Stimulated activated CD8-positive, alpha-beta memory T cell treated with anti-CD3 and anti-CD28 coated beads, Interleukin-15, amount 100 ng/mL, for 4 hours (primary cell): ENCODE measurements at places on chromosomes 6 and 20.

DNA sequence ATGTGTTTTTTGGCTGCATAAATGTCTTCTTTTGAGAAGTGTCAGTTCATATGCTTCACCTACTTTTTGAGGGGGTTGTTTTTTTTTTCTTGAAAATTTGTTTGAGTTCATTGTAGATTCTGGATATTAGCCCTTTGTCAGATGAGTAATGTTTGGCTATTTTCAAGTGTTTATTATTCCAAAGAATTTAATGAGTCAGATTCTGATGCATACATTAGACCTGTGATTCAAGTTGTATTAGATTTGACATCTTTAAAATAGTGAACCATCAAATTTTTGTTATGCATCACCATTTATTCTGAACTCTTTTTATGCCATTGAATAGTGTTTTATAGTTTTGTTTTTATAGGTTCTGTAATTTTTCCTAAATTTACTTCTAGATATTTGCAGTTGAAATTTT lies 319.3 kb downstream of the PKHD1 start:
- no peak for DNase-seq

DNA sequence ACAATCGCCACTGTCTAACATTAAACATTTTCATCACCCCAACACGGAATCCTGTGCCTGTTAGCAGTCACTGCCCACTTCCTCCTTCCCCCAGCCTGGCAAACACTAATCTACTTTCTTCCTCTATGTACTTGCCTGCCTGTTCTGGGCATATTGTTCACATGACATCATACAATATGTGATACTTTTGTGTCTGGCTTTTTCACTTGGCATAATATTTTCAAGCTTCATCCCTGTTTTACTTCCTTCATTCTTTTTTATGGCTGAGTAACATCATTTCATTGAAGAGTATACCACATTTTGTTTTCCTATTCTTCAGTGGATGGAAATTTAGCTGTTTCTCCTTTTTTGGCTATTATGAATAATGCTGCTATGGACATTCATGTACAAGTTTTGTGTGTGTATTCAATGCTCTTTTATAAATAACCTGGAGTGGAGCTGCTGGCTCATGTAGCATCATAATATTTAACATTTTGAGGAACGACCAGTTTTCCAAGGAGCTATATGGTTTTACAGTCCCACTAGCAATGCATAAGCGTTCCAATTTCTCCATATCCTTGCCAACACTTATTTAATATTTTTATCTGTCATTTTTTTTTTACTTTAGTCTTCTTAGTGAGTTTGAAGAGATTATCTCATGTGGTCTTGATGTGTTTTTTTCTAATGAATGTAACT lies 360.1 kb downstream of the HDGFL1 start:
- no peak for DNase-seq

DNA sequence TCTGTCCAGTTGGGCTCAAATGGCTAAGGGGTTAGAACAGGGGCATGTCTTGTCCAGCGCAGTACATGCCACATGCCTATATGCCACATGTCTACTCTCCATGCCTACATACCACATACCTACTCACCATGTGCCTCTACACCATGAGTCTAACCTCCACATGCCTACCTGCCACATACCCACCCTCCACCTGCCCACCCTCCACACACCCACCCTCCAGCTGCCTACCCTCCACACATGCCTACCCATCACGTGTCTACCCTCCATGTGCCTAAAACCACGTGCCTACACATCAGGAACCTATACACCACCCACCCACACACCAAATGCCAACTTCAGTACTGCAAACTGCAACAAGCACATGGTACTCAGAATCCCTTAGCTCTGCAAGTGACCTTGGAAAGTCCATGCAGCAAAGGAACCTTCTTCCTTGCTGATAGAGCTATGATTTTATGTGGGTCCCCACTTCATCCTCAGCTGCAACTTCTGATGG lies 113.0 kb upstream of the CST7 start:
- no peak for DNase-seq

DNA sequence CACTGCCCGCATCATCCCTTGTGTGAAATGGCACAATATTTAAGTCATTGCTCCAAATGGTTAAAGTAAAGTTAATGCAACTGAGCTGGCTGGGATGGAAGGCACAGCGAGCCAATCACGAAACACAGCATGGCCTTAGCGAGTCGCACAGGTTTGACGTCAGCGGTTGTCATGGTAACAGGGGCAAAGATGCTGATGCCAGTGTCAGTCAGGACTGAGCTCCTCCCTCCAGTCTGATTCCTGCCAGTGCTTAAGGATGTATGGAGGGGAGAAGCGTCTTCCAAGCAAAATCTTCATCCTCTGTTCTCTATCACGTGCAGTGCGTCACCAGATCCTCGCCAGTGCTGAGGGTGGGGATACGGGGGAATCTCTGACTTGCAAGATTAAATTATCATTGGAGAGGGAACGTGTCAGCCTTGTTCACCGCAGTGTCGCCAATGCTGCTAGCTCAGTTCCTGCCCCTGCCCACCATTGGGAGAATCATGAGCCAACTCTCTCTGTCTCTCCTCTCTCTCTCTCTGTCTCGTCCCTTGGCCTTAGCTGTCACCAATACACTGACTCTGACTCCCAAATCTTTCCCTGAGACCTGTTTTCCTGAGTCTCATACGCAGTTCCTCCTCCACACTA lies 24.5 kb downstream of the TSPYL4 start:
- no peak for DNase-seq

- DNase-seq = no peak
Observed at GRCh38 chr6:167094436-167094819, 28.5 kb upstream of the CCR6 start.

- no peak for DNase-seq
Observed at GRCh38 chr6:136737871-136738691, 54.2 kb downstream of the MAP3K5 start.

DNA sequence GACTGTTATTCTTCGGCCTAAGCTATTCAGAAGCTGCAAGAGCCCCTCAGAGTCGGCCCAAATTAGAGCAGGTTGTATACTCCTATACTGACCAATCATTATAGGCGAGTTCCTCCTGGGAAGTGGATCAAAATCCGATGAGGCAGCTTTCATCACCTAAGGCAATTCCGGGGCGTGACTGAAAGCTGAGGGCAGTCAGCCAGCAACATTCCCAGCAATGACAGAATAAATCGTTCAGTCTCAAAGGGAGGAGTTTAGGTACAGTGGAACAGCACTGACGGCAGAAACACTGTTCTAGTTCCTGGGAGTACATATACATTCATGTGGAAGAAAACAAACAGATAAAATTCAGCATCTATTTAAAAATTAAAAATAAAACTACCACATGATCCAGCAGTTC lies 10.8 kb downstream of the HLA-DQB2 start:
- no peak for DNase-seq

GRCh38 chr6:17086469-17086868 lies 15.4 kb upstream of the STMND1 start:
- no peak for DNase-seq

DNA sequence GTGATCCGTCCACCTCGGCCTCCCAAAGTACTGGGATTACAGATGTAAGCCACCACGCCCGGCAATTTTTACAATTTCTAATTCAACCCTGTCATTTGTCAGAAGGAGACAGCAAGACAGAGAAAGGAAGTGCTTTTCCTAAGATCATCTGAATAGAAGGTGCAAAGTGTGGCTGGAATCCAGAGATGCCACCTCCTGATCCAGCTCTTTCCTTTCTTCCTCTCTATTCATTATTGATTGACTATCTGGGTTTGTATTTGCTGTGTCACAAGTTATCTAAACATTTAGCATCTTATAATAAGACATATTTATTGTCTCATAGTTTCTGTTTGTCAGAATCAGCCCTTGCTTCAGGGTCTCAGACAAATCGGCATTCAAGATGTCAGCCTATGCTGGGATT lies 217.7 kb downstream of the BCAS1 start:
- DNase-seq = no peak

- no peak for DNase-seq
Observed at GRCh38 chr6:29590218-29590808, 5.4 kb downstream of the OR2H2 start.

DNA sequence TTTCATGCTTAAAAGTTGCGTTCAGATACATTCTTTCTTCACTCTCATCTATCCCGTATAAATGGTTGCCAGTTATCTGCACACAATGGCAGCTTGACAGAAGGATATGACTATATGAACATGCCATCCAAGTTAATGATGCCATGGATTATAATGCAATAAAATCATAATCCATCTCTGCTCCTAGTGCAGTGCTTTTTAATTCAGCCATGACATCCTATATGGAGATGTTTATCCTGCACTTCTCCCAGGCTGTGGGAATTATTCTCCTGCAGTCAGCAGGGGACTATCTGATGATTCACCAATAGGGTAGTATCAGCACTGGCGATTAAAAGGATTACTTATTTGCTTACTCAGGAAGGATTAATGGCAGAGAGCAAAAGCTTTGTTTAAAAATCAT lies 273.8 kb downstream of the SAMD5 start:
- no peak for DNase-seq

DNA sequence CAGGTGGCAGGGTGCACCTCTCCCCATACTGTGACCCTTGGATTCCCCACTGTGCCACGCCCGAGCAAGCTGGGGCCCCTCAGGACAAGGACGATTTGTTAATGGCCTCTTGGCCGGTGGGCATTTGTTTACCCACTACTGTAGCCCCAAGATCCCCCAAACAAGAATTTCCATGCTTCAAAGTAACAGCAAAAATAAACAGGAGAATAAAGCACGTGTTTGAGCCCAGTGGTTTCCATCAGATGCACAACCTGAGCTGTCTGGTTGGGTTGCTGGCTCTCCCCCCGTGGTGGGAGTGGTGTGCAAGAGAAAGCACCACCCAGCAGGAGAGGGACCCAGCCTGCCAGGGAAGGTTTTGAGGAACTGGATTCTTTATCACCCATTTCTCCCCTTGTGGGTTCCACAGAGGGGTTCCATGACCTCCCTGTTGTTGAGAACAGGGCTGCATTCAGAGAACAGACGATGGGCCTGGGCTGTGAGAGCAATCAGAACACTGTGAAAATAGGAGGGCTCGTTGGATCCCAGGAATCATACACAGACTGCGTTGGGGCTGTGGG lies 4.8 kb downstream of the CD93 start:
- DNase-seq = no peak

DNA sequence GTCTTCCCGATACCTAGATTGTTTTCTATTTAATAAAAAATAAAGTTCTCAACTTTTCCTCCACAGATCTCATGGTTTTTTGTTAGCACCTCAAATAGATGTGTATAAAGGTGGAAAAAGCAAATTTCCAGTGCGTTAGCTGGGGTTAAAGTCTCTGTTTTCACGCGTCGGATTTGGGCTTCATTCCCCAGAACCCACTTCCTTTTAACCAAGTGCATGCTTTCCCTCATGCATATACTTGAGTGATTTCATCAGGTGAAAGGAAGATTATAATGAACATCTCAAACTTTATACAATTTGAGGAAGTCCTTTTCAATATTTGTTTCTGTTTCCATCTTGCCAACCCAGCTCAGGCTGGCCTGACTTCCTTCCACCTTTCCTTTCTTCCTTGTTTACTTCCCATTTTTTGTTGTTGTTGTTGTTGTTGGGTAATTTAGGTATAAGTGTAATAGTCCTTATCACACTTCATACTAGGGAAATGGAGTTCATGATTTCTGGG lies 43.9 kb upstream of the GGTLC1 start:
- DNase-seq = no peak

- no peak for DNase-seq
Observed at GRCh38 chr6:6749702-6750491, 161.4 kb downstream of the LY86 start.

DNA sequence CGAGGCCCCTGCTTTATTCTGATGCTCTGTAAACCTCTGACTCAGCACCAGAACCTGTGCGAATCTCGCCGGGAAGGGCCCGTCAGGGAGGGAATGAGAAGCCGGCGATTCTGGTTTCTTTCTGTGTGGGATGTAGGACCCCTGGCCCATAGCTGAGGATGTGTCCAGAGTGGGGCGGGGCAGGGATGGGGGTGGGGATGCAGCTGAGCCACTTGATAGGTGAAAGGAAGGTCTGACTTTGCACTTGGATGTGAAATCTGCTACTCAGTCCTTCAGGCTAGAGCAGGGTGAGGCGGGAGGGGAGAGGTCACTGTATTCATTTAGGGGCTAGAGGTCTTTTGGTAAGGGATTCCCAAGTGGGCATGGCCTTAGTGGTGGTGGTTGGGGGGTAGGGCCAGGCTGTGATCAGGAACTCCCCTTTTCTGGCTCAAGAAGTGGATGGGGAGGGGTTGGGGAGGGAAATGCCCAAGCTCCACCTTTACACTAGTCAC lies 2.3 kb downstream of the TOX2 start:
- DNase-seq = no peak

DNA sequence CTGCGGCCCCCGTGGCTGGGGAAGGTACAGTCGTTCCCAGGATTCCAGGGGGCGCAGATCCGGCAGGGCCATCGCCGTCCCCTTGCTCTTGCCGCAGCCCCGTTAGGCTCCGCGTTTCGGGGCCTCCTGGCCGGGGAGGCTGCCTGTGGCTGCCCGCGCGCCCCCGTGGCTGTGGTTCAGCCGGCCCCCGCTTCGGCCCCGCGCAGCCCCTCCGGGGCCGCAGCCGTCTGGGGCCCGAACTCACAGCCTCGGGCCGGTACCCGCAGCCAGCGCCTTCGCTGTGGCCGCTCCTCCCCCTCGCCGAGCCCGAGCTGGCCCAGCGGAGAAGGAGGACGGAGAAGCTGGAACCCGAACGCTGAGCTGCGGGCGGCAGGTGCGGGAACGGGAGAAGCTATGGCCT lies 1826.9 kb upstream of the DEFB115 start:
- no peak for DNase-seq

- DNase-seq = no peak
Observed at GRCh38 chr20:34600892-34601653, 42.6 kb downstream of the MAP1LC3A start.

- DNase-seq = no peak
Observed at GRCh38 chr6:27592481-27593199, 119.7 kb upstream of the ZNF184 start.

- DNase-seq = no peak
Observed at GRCh38 chr6:138657065-138657425, 116.5 kb upstream of the CCDC28A start.

GRCh38 chr6:48735846-48736245 lies 624.8 kb upstream of the PTCHD4 start:
- no peak for DNase-seq

DNA sequence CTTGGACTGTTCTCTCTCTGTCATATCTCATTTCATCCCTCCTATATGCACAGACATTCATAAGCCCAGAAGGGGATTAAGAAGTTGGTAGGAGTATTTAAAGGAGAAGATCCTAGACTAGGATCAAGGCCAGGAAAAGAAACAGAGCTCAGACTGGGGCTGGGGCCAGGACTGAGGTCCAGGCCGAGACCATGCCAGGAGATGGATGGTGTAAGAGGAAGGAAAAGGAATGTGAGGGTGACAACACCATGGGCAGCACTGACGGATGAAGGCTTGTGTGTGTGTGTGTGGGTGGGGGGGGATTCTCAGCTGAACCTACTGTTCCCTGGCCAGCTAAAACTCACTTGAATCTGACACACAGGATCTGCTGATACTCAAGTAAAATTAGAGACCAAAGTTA lies 182.1 kb downstream of the KIF6 start:
- no peak for DNase-seq

- no peak for DNase-seq
Observed at GRCh38 chr6:134020968-134021367, 31.5 kb downstream of the SLC2A12 start.

GRCh38 chr20:43844778-43845614 lies 69.7 kb upstream of the TOX2 start:
- DNase-seq = no peak

GRCh38 chr6:27775796-27776184 lies 136.4 kb downstream of the OR2B2 start:
- DNase-seq = no peak

GRCh38 chr20:51715856-51716185 lies 52.4 kb downstream of the ATP9A start:
- DNase-seq = no peak
